ENCODE measurements at places on chromosomes 1 and 21.
A peak's percentile ranks its signal among the peaks of the same experiment; 100 is the strongest.

DNA sequence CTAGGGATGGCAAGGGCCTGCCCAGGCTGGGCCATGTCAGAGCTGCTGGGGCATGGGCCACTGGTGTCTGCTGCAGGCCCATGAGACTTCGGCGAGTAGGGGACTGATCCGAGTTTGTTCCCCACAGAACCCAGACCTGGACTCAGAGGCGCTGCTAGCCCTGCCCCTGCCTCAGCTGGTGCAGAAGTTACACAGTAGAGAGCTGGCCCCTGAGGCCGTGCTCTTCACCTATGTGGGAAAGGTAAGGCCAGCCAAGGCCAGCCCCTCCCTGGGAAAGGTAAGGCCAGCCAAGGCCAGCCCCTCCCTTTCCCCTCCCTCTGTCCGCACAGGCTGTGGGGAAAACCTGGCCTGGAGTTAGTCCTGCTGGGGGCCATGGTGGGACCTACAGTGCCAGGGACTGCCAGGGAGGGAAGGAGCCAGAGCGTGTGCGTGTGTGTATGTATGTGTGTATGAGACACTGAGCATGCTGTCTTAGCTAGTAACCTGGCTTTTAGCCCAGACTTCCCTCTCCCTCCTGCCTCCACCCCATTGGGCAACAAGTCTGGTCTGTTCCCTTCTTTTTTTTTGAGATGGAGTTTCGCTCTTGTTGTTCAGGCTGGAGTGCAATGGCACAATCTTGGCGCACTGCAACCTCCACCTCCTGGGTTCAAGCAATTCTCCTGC lies 8.0 kb downstream of the FAAH start:
- DNase-seq, result no peak
- no peaks in the 10 kb centered on the region for H3K27me3 ChIP-seq
- H3K4me3 ChIP-seq, result no peak overlapping the region
- H3K4me1 ChIP-seq, result no peaks in the 10 kb centered on the region
- no peaks in the 10 kb centered on the region for H3K36me3 ChIP-seq

GRCh38 chr1:234889643-234890042 lies 239.0 kb downstream of the TOMM20 start:
- H3K27me3 ChIP-seq, result no peaks in the 10 kb centered on the region
- no peak overlapping the region for H3K4me3 ChIP-seq
- DNase-seq, result no peak
- no peak overlapping the region for H3K27ac ChIP-seq

- no peaks in the 10 kb centered on the region for H3K4me1 ChIP-seq
Observed at GRCh38 chr1:58446368-58446767, 100.2 kb downstream of the OMA1 start.

- DNase-seq, result no peak
- no peak overlapping the region for H3K4me3 ChIP-seq
- no peaks in the 10 kb centered on the region for H3K4me1 ChIP-seq
- H3K36me3 ChIP-seq, result no peaks in the 10 kb centered on the region
- no peak overlapping the region for H3K27ac ChIP-seq
- no peaks in the 10 kb centered on the region for H3K27me3 ChIP-seq
Observed at GRCh38 chr1:17239420-17239819, 9.5 kb upstream of the PADI3 start.

GRCh38 chr1:150387200-150387599 lies 23.3 kb downstream of the RPRD2 start:
- H3K4me1 ChIP-seq, result peaks cover 15% of the 10 kb centered on the region
- H3K4me3 ChIP-seq, result peak overlapping the region; percentile 6
- no peaks in the 10 kb centered on the region for H3K36me3 ChIP-seq
- H3K27me3 ChIP-seq, result no peaks in the 10 kb centered on the region

GRCh38 chr1:119898981-119899720 lies 2.8 kb upstream of the ADAM30 start:
- no peak for DNase-seq
- peaks cover 2% of the 10 kb centered on the region for H3K27me3 ChIP-seq
- no peak overlapping the region for H3K27ac ChIP-seq
- H3K36me3 ChIP-seq, result no peaks in the 10 kb centered on the region

DNA sequence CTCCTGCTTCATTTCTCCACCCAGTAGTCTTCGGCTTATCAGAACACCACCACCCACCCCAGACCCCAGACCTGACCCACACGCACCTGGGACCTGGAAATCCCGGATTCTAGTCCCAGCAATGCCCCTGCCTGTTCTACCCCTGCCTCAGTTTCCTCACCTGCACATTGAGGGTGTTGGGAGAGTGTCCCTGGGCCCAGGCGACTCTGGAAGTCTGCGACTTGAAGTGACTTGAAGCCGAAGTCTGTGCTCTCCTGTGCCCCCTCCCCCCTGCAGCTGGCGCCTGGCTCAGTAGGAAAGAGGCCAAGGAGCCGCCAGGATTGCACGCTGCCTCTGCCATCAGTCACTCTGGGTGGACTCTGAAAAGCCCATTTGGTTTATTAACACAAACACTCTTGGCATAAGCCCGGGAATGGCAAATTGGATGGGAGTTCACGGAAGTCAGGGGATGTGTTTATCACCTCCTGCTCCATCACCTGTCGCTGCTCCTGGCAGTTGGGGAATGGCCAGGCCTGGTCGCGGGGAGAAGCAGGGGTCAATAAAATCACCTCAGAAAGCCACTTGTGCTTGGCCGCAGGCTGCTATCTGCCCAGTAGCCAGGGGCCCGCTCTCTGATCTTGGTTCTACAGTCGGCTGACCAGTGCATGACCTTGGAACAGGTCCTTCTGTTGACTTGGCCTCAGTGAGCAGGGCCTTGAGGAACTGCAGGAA lies 132.7 kb downstream of the ACTL8 start:
- no peak for DNase-seq
- no peak overlapping the region for H3K27ac ChIP-seq
- no peaks in the 10 kb centered on the region for H3K4me1 ChIP-seq

DNA sequence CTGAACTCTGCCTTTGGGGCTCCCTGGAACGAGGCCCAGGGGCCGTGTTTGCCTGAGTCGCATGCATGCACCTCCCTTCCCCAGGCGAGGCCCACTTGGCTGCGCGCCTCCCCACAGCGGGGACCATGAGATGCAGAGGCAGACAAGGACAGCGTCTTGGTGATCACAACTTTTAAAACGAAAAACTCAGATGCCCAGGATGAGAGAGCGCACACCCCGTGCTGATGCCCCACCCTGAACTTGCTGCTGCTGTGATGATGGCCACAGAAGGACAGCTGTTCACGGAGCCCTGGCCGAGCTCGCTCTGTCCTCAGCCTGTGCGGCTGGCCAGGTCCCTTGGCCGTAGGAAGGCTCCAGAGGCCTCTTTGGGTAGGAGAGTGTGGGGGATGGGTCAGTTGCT lies 11.4 kb upstream of the PRMT2 start:
- no peaks in the 10 kb centered on the region for H3K36me3 ChIP-seq
- no peak overlapping the region for H3K27ac ChIP-seq
- DNase-seq, result no peak
- no peaks in the 10 kb centered on the region for H3K27me3 ChIP-seq
- no peaks in the 10 kb centered on the region for H3K4me1 ChIP-seq
- H3K4me3 ChIP-seq, result no peak overlapping the region

- peak overlapping the region; percentile 76 for H3K4me3 ChIP-seq
- peaks cover 52% of the 10 kb centered on the region for H3K4me1 ChIP-seq
- H3K36me3 ChIP-seq, result no peaks in the 10 kb centered on the region
- peak; percentile 66 for DNase-seq
- H3K27me3 ChIP-seq, result no peaks in the 10 kb centered on the region
- H3K27ac ChIP-seq, result peak overlapping the region; percentile 64
Observed at GRCh38 chr21:28832013-28832714, 160.5 kb downstream of the LTN1 start.

DNA sequence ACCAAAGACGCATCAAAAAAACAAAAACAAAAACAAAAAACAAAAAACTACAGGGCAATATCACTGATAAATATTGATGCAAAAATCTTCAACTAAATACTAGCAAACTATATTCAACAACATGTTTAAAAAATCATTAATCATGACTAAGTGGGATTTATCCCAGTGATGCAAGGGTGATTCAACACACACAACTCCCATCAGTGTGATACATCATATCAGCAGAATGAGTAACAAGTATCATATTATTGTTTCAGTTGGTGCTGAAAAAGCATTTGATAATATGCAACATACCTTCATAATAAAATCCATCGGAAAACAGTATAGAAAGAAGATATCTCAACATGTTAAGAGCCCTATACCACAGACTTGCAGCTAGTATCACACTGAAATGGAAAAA lies 953.0 kb downstream of the AMY1C start:
- H3K27me3 ChIP-seq, result no peaks in the 10 kb centered on the region
- no peak overlapping the region for H3K27ac ChIP-seq
- H3K4me3 ChIP-seq, result no peak overlapping the region
- H3K4me1 ChIP-seq, result no peaks in the 10 kb centered on the region
- no peaks in the 10 kb centered on the region for H3K36me3 ChIP-seq
- no peak for DNase-seq

GRCh38 chr1:202656057-202656456 lies 54.2 kb downstream of the SYT2 start:
- no peaks in the 10 kb centered on the region for H3K4me1 ChIP-seq
- H3K4me3 ChIP-seq, result no peak overlapping the region
- no peaks in the 10 kb centered on the region for H3K36me3 ChIP-seq
- no peak for DNase-seq

DNA sequence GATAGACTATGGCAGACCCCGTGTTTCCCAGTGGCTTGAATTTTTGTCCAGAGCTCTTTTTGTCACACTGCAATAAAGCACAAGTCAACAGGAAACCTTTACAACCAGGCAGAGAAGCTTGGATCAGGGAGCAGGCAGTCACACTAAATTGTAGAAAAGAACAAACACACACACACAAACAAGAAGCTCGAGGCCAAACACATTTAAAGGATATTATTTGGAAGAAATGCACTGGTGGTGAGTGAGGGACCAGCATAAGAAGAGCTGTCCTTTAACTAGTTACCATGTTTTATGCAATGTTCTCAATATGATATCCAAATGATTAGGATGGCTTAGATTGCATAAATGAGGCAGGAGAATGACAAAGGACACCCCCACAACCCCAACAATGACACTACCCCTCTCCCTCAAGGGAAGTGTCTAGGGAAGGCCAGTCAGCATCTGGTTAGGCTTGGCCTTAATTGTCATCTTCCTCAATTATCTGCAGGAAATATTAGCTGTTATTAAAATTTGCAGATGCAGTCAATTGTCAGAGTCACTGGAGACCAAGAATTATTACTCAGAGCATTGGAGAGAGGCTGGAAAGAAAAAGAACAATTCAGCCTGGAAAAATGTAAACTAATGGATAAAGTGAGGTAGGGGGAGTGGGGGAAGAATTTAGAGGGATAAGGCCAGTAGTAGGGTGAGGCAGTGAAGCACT lies 35.3 kb downstream of the DDR2 start:
- no peak overlapping the region for H3K27ac ChIP-seq
- no peaks in the 10 kb centered on the region for H3K36me3 ChIP-seq
- DNase-seq, result no peak
- peaks cover 5% of the 10 kb centered on the region for H3K27me3 ChIP-seq
- H3K4me3 ChIP-seq, result no peak overlapping the region

DNA sequence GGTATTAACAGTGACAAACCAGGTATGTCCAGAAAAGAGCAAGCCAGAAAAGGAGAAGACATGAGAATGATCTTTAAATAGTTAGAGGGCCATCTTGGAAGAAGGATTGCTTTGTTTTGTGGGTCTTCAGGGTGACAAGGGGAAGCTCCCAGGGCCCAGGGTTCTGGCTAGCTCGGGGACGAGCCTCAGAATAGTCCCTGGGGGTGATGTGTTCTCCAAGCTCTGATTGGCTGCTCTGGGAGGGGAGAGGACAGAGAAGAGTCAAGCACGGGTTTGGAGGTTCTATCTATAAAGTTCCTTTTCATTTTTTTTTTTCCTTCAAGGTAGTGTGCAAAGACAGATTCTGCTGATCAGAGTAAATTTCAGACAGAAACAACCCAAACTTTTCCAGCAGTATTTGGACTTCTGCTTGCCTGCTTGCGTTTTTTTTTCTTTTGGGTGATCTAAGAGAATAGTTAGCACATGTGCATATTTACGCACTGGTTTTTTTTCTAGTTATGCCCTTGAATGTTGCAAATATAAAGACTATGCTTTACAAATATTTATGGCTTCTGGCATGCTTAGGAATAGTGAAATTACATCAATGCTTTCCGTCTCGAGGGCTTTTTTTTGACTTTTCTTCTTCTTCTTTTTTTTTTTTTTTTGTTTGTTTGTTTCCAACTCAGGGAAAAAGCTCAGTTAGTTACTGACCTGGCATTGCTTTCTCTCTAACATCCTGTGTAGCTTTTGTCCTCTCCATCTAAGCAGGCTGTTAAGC lies 59.7 kb downstream of the ROR1 start:
- no peak overlapping the region for H3K4me3 ChIP-seq
- H3K36me3 ChIP-seq, result no peaks in the 10 kb centered on the region
- DNase-seq, result no peak
- no peaks in the 10 kb centered on the region for H3K4me1 ChIP-seq

- no peak for DNase-seq
- H3K27ac ChIP-seq, result no peak overlapping the region
- H3K4me3 ChIP-seq, result no peak overlapping the region
Observed at GRCh38 chr1:165992533-165992932, 165.1 kb downstream of the UCK2 start.

GRCh38 chr1:147337040-147337630 lies 94.7 kb downstream of the CHD1L start:
- DNase-seq, result no peak
- H3K27ac ChIP-seq, result no peak overlapping the region
- peaks cover 13% of the 10 kb centered on the region for H3K27me3 ChIP-seq
- H3K4me1 ChIP-seq, result no peaks in the 10 kb centered on the region

Measured in CD4-positive, CD25-positive, alpha-beta regulatory T cell (primary cell).